CD4-positive, CD25-positive, alpha-beta regulatory T cell (primary cell): ENCODE measurements at places on chromosomes 5 and 9.

DNA sequence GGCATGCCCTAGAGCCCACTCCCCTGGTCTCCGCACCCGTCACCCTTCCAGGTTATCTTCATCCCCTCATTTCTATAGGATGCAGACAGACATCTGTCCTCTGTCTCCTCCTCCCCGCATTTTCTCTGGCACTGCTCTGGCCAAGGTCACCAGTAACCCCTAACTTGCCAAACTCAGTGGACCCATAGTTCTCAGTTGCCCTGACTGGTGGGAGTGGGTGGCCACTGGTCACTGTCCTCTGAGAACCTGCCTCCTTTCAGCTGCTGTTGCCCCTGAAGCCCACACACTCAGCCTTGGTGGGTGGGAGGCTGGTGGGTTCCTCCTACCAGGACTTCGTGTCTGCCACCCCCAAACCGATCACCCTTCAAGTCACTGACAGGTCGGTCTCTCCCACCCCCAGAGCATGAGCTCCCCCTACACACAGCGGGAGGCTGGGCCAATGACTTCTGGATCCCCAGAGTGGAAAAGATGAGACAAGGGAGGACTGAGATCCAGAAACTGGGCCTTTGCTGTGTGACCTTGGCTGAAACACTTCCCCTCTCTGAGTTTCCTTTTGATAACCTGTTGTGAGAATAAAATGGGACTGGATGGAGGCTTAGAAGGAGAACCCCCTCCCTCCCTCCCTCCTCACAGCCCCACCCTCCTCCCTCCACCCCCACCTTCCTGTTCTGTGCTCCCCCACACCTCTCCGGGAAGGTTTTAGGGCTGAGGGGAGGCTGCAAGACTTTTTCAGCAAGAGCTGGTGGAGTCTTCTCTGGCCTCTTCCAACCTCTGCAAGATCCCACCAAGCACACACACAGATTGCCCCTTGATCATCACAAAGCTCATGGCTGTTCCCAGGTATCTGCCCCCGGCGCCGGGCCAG is 2.4 kb upstream of the DBN1 start:
- H3K4me3 ChIP-seq = no peak overlapping the region
- peaks cover 10% of the 10 kb centered on the region for H3K4me1 ChIP-seq
- H3K27me3 ChIP-seq = peaks cover 6% of the 10 kb centered on the region
- no peaks in the 10 kb centered on the region for H3K36me3 ChIP-seq

GRCh38 chr9:88578121-88579049 is 43.4 kb downstream of the NXNL2 start:
- peak; percentile 55 for DNase-seq
- H3K36me3 ChIP-seq = no peaks in the 10 kb centered on the region
- H3K27ac ChIP-seq = no peak overlapping the region
- no peak overlapping the region for H3K4me3 ChIP-seq
- no peaks in the 10 kb centered on the region for H3K4me1 ChIP-seq

- DNase-seq = peak; percentile 40
- peaks cover 7% of the 10 kb centered on the region for H3K27me3 ChIP-seq
Observed at GRCh38 chr5:146426853-146427618, 20.1 kb upstream of the TCERG1 start.

DNA sequence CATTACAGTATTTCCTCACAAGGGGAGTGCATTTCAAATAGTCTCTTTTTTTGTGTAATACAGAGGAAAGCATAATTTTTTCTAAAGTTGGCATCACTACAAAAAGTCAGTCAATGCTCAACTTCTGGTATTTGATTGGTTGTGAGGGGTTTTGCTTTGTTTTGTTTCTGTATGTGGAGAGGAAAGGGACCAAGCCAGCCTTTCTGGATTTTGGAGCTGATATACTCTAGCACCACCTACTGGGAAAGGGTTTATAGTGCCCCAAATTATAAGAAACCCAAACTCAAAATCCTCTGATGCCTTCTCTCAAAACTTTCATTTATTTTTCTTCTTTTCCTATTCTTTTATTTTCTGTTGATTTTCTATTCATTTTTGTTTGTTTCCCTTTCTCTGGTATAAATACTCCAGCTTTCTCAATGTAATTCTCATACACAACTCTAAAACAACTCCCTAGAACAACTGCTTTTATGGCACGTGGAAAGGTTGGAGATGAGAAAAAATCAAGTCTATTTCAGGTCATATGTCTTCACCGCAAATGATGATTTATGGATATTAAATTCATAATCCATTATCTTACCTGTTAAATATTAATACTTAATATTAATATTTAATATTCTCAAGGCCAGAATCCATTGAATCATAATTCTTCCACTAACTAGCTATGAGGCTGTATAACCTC is 69.5 kb upstream of the ANXA1 start:
- H3K27ac ChIP-seq = no peak overlapping the region
- peaks cover 1% of the 10 kb centered on the region for H3K27me3 ChIP-seq

- no peaks in the 10 kb centered on the region for H3K36me3 ChIP-seq
- DNase-seq = no peak
- H3K27me3 ChIP-seq = peaks cover 8% of the 10 kb centered on the region
- no peak overlapping the region for H3K4me3 ChIP-seq
Observed at GRCh38 chr9:76900884-76901440, 5.0 kb downstream of the PRUNE2 start.

GRCh38 chr5:39080168-39080567 is 6.0 kb upstream of the RICTOR start:
- peaks cover 12% of the 10 kb centered on the region for H3K4me1 ChIP-seq
- H3K4me3 ChIP-seq = no peak overlapping the region
- H3K27ac ChIP-seq = no peak overlapping the region
- H3K27me3 ChIP-seq = peaks cover 50% of the 10 kb centered on the region
- H3K36me3 ChIP-seq = no peaks in the 10 kb centered on the region

GRCh38 chr5:142982821-142983200 is 212.6 kb downstream of the ARHGAP26 start:
- no peaks in the 10 kb centered on the region for H3K36me3 ChIP-seq
- H3K27me3 ChIP-seq = no peaks in the 10 kb centered on the region
- no peak overlapping the region for H3K4me3 ChIP-seq
- H3K4me1 ChIP-seq = no peaks in the 10 kb centered on the region

DNA sequence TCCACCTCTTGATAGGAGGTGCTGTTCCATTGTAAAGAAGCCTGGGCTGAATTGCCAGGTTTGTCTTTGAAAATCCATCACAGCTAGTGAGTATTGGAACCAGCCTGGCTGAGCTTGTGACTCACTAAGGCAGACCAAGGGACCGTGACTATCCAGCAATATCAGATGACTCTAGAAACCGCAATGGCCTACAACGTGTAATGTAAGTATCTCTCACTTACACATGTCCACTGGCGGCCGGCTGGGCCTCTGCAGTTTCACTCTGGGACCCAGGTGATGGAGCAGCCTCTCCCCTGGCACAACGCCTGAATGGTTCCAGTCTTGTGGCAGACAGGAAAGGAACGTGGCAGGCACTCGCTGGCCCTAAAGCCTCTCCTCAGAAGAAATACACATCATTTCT is 3.1 kb upstream of the HRH2 start:
- no peaks in the 10 kb centered on the region for H3K27me3 ChIP-seq
- H3K27ac ChIP-seq = no peak overlapping the region
- no peaks in the 10 kb centered on the region for H3K36me3 ChIP-seq
- no peak overlapping the region for H3K4me3 ChIP-seq
- DNase-seq = no peak

- no peaks in the 10 kb centered on the region for H3K27me3 ChIP-seq
- no peaks in the 10 kb centered on the region for H3K36me3 ChIP-seq
- no peak overlapping the region for H3K4me3 ChIP-seq
- no peaks in the 10 kb centered on the region for H3K4me1 ChIP-seq
Observed at GRCh38 chr5:168879929-168880328, 300.8 kb upstream of the PANK3 start.

- H3K36me3 ChIP-seq = no peaks in the 10 kb centered on the region
- H3K27ac ChIP-seq = no peak overlapping the region
- H3K4me1 ChIP-seq = no peaks in the 10 kb centered on the region
- no peak overlapping the region for H3K4me3 ChIP-seq
- DNase-seq = no peak
- H3K27me3 ChIP-seq = no peaks in the 10 kb centered on the region
Observed at GRCh38 chr5:44002381-44002901, 386.8 kb downstream of the FGF10 start.

- no peaks in the 10 kb centered on the region for H3K4me1 ChIP-seq
- no peak for DNase-seq
- H3K36me3 ChIP-seq = no peaks in the 10 kb centered on the region
- H3K27me3 ChIP-seq = no peaks in the 10 kb centered on the region
- H3K4me3 ChIP-seq = no peak overlapping the region
Observed at GRCh38 chr5:8897316-8897715, 648.6 kb downstream of the SEMA5A start.

- no peak overlapping the region for H3K4me3 ChIP-seq
- no peak for DNase-seq
- H3K27ac ChIP-seq = no peak overlapping the region
- H3K27me3 ChIP-seq = peaks cover 5% of the 10 kb centered on the region
Observed at GRCh38 chr5:87004101-87004500, 263.6 kb upstream of the RASA1 start.

GRCh38 chr5:122753500-122753899 is 21.4 kb upstream of the SNX2 start:
- H3K4me3 ChIP-seq = no peak overlapping the region
- no peaks in the 10 kb centered on the region for H3K4me1 ChIP-seq
- H3K27ac ChIP-seq = no peak overlapping the region
- no peaks in the 10 kb centered on the region for H3K36me3 ChIP-seq
- peaks cover 2% of the 10 kb centered on the region for H3K27me3 ChIP-seq

GRCh38 chr5:79202076-79202475 is 33.9 kb upstream of the JMY start:
- H3K27ac ChIP-seq = no peak overlapping the region
- H3K27me3 ChIP-seq = no peaks in the 10 kb centered on the region
- DNase-seq = no peak
- H3K36me3 ChIP-seq = no peaks in the 10 kb centered on the region
- H3K4me1 ChIP-seq = no peaks in the 10 kb centered on the region

GRCh38 chr5:66519626-66520025 is 76.6 kb upstream of the MAST4 start:
- no peaks in the 10 kb centered on the region for H3K27me3 ChIP-seq
- H3K36me3 ChIP-seq = no peaks in the 10 kb centered on the region
- no peaks in the 10 kb centered on the region for H3K4me1 ChIP-seq
- no peak overlapping the region for H3K4me3 ChIP-seq
- no peak overlapping the region for H3K27ac ChIP-seq

DNA sequence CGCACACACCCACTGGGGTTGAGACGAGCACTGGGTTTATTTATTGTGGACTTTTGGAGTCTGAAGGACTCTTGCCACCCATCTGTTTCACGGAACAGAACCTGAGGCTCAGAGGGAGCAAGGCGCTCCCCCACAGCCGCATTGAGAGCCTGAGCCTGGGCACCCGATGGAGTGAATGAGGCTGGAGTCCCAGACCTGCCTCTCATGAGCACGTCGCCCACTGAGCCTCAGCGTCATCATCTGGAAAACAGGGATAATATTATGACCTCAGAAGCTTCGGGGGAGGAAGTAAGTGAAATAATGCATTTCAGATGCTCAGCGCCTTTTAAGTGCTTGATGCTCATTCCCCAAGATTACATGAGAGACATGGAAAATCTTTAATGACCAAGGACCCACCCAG is 5.5 kb downstream of the NEK6 start:
- no peaks in the 10 kb centered on the region for H3K27me3 ChIP-seq
- H3K27ac ChIP-seq = no peak overlapping the region
- H3K4me1 ChIP-seq = peaks cover 12% of the 10 kb centered on the region
- H3K36me3 ChIP-seq = no peaks in the 10 kb centered on the region
- no peak for DNase-seq
- no peak overlapping the region for H3K4me3 ChIP-seq

DNA sequence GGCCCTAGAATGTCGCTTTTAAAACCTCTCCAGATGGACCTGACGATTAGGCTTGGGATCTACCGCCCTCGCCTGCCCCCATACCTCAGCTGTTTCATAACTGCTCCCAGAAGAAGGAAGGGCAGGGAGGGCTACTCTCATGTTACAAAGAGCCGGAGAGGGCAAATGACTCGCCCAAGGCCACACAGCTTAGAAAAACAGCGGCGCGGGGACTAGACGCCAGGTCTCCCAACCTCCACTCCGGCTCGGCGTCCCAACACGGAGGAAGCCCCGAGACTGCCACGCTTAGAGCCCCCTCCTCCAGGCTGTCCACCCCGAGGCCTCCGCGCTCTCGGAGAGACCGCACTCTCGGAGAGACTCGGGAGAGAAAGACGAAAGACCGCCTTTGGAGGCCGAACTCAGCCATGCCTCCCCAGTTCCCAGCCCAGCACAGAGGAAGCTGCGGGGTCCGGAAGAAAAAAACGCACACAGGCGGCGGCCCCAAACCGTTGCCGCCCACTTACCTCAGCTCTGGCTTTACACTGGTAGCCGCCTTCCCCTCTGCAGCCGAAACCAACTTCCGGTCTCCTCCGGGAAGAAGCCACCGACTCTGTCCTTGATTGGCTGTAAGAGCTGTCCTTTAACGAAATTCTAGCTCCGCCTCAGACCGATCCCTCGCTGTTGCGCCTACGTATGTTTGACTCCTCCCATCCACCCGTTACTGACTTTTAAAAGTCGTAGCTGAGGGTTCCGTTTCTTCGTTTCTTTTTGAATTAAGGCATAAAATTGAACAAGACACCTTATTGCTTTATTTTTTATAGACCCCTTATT is at the start of gene MED7:
TSS of gene MED7 (minus strand) at position 549 of the 810 bp plus-strand sequence. CDS start 3,434 bp downstream, outside the sequence.
- H3K4me3 ChIP-seq = peak within 1 kb of the TSS; percentile 98
- peaks cover 24% of the 10 kb centered on the region for H3K4me1 ChIP-seq
- DNase-seq = peak; percentile 97
- peak within 1 kb of the TSS; percentile 94 for H3K27ac ChIP-seq
- no peaks in the 10 kb centered on the region for H3K27me3 ChIP-seq

DNA sequence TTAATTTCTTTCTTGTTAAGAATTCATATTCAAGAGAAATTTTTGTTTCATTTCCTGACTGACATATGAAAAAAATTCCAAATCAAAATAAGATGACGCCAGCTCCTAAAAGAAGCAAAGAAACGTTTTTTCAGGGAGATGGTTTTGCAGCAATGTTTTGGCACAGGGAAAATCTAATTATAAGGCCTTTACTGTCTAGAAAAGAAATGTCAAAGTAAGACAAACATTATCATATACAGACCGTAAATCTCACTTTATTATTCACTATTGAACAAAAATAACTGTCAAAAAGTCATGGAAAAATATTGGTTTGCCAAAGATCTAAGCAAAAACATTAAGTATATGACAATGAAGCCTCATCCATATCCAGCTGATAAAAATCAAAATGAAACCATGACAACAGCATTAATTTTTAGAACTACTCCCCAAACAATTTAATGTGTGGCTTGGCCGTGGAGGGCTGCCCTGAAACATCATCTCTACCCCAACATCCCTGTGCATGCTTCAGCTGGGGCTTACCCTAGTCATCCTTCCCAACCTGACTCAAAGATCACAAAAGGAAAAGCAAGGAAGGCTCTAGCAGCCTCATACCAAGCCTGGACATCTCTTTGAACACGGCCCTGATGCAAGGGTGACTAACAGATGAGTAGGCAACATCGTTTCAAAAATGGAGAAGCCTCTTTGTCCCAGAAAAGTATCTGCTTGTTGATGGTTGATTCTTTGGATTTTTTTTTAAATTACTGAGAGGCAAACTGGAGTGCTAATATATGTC is 95.6 kb downstream of the ARSB start:
- H3K27me3 ChIP-seq = no peaks in the 10 kb centered on the region
- H3K4me1 ChIP-seq = no peaks in the 10 kb centered on the region
- H3K27ac ChIP-seq = no peak overlapping the region
- no peaks in the 10 kb centered on the region for H3K36me3 ChIP-seq
- no peak overlapping the region for H3K4me3 ChIP-seq
